ENCODE measurements at places on chromosomes 13 and 19.
A peak's percentile ranks its signal among the peaks of the same experiment; 100 is the strongest.

DNA sequence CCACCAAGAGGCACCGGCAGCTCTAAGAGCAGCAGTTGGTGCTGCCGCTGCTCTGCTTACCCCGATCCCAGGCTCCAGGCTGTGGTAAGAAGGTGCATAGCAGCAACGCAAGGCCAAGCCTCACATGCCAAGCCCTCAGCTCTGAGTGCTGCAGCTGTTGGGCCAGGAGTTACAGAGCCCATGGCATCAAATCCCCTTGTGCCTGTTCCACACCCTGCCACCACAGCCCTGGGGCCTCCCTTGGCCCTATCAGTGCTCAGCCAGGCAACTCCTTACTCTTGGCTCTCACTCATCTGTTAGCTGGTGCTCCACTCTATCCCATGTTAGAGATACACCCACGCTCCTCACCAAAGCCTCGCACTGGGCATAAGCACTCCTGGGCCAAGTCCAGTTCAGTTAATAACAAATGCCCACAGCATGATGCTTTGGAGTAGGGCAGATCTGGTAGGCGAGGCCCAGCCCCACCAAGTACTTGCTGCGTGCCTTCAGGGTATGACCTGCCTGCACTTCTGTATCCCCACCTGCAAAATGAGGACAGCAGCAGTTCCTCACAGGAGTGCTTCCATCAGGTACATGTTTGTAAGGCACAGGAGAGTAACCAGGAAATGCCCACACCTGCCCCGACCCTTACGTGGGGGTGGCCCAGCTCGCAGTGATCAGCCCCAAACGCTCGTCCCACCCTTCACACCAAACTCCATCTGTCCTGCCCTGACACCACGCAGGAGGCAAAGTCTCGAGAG lies 16.2 kb downstream of the AKAP8L start:
- DNase-seq, result no peak

DNA sequence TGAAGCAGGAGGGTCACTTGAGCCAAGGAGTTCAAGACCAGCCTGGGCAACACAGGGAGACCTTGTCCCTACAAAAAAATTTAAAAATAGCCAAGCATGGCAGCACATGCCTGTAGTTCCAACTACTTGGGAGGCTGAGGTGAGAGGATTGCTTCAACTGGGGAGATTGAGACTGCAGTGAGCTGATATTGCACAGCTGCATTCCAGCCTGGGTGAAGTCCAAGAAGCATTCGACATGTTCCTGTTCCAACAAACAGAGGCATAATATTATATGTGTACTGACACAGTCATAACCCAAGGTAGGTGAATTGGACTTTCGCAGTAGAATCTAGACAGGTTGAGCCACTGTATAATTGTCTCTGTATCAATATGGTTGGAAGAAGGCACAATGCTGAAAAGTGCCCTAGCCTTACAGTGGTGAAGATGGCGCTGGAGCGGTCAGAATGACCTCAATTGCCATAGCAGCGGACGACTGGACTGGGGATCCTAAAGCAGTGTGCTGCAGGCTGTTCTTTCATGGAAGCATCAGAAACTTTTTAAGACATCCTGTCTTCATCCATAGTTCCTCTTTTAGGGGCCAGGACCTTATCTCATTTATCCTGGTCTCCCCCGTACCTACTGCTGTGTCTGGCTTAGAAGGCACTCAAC lies 112.0 kb upstream of the CLDN10 start:
- DNase-seq, result no peak

DNA sequence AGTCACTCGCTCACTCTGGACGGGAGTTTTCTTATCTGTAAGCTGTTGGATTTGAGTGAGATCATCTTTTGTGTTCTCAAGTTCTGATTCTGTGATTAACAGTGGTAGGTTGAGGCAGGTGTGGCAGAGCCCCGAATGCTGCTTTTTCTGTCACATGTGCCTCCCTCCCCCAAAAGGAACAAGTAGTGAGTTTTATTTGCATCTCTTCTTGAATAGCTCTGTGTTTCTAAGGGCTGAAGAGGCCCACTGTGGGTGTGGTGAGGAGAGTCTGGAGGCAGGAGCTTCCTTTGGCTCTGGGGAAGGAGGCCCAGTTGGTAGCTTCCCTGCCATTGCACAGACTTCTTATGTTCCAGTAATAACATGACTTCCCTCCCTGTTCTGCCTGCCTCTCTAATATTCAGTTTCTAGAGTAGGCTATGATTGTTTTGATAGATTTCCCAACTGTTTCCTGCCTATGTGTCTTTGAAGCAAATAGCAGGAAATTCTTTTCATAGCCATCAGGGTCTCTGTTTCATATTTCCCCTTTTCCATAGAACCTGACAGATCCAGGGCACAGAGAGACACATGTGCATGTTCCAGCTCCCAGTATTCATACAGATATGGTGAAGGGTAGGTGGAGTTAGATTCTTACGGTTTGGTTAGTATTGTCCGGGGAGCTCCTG lies 23.9 kb upstream of the CXCL17 start:
- DNase-seq, result no peak

- peak; percentile 64 for DNase-seq
These were observed 892 bp downstream of the TRIR start for GRCh38 chr19:12733369-12734214.

GRCh38 chr13:46797501-46798237 lies 708 bp upstream of the ESD start:
- no peak for DNase-seq

DNA sequence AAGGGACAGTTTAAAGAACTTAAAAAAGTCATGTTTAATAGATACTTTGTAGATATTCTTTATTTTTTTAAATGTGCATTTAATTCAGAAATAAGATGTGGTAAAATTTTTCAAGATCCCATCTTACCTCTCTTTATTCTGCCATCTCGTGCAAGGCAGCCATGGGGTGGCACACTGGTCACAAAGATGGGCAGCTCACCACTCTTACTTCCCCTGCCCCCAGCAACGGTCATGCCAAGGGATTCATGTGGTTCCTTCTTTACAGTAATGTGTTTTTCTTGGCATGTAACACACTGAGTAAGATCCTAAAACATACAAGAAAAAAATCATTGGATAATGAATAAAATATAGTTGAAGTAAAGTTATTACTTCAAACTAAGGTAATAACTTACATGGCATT lies 64.2 kb downstream of the LNX2 start:
- no peak for DNase-seq

DNA sequence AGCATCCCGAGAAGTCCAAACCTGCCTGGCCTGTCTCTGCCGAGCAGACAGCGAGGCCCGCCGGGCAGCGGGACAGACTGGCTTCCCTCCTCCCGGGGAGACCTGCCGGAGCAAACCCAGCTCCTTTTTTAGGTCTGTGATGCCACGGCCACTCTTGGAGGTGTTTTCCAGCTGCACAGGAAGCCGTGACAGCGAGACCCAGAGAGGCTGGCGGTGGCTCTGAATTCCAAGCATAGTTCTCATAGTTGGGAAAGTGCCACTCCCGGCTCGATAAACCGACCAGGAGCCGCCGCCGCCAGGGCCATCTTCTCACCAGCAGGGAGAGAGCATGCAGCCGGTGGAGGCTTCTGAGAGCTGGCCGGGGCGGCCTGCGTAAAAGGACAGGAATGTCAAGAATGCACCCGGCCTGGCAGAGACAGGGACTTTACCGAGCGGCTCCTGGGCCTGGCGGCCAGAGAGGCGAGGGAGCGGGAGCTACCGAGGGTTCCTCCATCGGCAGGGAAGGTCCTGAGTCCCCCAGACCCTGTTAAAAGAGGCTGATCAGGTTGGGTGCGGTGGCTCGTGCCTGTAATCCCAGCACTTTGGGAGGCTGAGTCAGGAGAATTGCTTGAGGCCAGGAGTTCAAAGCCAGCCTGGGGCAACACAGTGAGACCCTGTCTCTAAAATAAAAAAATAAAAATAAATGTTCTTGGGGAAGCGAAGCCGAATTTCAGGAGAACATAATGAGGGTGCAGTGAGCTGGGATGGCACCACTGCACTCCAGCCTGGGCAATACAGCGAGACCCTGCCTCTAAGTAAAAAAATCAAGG lies 64.9 kb downstream of the GADD45B start:
- DNase-seq, result no peak

- no peak for DNase-seq
These were observed 646.5 kb upstream of the SLITRK6 start for GRCh38 chr13:86445672-86446071.

DNA sequence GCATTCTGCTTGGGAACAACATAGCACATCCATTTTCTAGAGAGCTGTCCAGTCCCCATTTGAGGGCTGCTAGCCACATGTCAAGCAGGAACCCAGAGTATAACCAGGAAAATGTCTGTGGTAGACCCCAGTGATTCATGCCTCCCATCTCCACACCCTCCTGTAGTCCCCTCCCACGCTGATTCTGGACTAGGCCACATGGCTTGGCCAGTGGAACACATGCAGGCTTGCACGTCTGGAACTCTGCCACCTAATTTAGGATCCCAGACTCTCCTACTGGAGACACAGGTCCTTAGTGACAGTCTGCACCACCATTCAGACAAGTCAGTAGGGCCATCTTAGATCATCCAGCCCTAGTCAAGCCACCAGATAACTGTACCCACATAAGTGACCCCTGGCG lies 149.8 kb downstream of the ZIC5 start:
- no peak for DNase-seq

DNA sequence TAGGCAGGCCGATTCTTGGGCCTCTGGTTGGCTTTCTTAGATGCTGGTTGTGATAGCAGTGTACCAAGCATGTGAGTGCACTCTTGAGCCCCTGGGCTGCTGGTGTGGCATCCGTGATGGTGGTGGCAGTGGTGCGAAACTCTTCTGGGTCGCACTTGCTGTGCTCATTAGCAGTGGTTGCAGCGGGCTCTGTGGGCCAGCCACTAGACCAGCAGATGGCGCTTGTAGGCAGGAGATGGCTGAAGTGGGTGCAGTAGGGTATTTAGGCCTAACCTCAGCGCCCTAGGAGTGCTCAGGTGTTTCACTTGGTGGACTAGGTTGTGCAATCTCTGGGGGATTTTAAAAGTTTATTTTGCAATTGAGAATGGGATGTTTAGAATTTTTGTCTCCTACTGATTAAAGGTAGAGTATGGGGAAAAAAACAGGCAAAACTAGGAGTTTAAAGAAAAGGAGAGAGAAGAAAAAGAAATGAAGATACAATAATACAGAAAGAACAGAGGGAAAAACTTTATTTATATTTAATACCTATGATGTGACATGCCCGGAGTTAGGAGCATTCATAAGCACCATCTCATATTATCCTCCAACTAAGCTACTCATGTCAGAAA lies 4.3 kb upstream of the ZNF17 start:
- peak; percentile 90 for DNase-seq

All from D341Med (cell line).